ENCODE measurements at places on chromosomes 6 and 20.

- DNase-seq = no peak
Observed at GRCh38 chr6:39941138-39941537, 6.9 kb upstream of the MOCS1 start.

GRCh38 chr6:14189074-14189473 lies 71.5 kb downstream of the CD83 start:
- DNase-seq = no peak

- no peak for DNase-seq
Observed at GRCh38 chr6:21219241-21219640, 374.3 kb upstream of the SOX4 start.

DNA sequence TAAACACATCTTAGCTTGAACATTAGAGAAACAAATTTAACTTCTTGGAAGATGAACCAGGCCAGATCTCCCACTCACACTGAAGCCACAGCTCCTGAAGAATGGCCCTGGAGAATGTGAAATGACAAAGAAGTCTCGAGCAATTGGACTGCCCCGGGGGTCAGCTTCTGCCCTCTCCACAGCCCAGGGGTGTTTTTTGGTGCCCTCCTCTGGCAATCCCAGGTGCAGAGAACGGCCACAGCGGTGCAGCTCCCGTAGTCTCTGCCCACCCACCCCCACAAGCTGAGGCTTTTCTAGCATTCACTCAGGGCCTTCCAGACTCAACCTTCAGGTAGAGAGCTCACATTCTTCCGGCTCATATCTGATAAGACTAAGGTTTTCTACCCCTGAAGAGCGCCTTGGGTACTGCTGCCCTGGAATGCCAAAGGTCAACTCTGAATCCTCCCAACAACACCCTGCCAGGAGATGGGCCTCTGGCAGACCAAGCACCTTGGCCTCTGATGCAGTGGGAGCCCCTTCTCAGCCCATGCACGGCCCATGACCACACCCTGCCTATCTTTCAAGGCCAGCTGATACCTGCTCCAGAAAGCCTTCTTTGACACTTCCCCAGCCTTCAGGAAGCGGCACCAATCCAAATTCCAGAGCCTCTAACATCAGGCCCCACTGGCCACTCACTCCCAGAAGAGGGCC lies 208.3 kb downstream of the SYNDIG1 start:
- DNase-seq = no peak

DNA sequence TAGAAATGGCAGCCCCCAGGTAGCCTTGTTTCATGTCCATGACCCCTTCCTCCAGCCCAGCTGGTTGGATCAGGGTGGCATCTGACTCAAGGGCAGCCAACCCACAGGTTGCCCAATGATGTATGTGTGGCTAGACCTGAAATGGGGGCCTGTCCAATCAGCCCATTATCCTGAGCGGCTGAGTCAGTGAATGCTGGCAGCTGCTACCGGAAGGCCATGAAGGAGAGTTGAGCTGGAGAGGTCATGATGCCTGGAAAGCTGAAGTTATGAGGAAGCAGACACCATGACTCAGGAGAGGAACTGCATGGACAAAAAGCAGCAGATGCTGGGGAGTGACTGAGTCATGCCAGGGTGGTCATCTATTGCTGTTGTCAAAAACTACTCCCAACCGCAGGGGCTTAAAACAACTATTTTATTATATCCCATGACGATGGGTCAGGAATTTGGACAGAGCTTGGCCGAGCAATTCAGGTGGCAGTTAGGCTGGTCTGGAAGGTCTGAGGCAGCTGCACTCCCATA lies 67.3 kb downstream of the MDGA1 start:
- peak; percentile 93 for DNase-seq

GRCh38 chr6:107442938-107443607 lies 16.3 kb downstream of the PDSS2 start:
- no peak for DNase-seq

DNA sequence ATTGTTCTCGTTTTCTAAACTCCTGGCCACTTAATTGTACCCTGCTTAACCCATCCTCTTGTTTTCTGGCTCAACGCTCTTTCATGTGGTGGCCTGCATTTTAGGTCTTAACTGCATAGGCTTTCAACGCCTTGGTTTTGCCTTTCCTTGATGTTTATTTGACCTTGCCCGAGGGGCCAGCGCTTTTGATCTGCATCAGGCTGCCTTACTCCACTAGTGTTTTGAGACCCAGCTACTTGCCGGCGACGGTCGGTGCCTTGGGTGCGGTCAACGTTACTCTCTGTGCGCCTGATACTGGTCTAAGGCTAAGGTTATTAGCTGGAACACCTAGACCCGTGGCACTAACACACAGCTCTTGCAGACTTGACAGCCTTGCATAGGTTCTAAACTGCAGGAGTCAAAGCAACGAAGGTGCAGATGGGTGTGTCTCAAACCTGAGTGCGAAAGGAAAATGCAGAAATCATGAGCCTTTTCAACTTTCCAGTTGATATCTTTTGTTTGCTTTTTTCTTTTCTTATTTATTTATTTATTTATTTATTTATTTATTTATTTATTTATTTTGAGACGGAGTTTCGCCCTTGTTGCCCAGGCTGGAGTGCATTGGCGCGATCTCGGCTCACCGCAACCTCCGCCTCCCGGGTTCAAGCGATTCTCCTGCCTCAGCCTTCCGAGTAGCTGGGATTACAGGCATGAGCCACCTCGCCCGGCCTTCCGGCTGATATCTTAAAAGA lies 138.8 kb downstream of the HFE start:
- no peak for DNase-seq

- DNase-seq = no peak
Observed at GRCh38 chr20:9374072-9374471, 140.3 kb upstream of the LAMP5 start.

GRCh38 chr20:39070484-39071231 lies 108.5 kb downstream of the DHX35 start:
- no peak for DNase-seq

GRCh38 chr20:4160761-4161305 lies 145.5 kb upstream of the RNF24 start:
- DNase-seq = no peak

Data from BJ (cell line).